ENCODE measurements at places on chromosomes 2 and 18. TPM values are rescaled to one million over a fixed set of nuclear protein-coding genes. Genes with fewer than 3 reads are reported as not detected.

HOXD13 gene
- not detected for total RNA-seq

NEURL3 gene
- total RNA-seq, result not detected

RNF125 gene
- total RNA-seq, result 42.8 TPM

BCL11A gene
- total RNA-seq, result 0.07 TPM

GULP1 gene
- not detected for total RNA-seq

BMP10 gene
- not detected for total RNA-seq

PXDN gene
- total RNA-seq, result 1.00 TPM

DPYSL5 gene
- not detected for total RNA-seq

CYS1 gene
- 0.20 TPM for total RNA-seq

INPP4A gene
- 41.0 TPM for total RNA-seq

DTNA gene
- total RNA-seq, result not detected

PLCL1 gene
- total RNA-seq, result 0.70 TPM

LHCGR gene
- not detected for total RNA-seq

MROH2A gene
- total RNA-seq, result not detected

GPR39 gene
- total RNA-seq, result not detected

ARHGAP28 gene
- not detected for total RNA-seq

IL36A gene
- total RNA-seq, result not detected

TDRD15 gene
- total RNA-seq, result not detected

IL36G gene
- not detected for total RNA-seq

TTLL4 gene
- total RNA-seq, result 44.2 TPM

FAM237A gene
- total RNA-seq, result not detected

KIAA2012 gene
- not detected for total RNA-seq

CYBRD1 gene
- 1.2 TPM for total RNA-seq

CELF4 gene
- not detected for total RNA-seq

REG1B gene
- total RNA-seq, result not detected

ACADL gene
- total RNA-seq, result not detected

ACTR2 gene
- 306 TPM for total RNA-seq

TMEM182 gene
- total RNA-seq, result 3.8 TPM

CYP27C1 gene
- total RNA-seq, result not detected

UGT1A10 gene
- not detected for total RNA-seq

ATP8B1 gene
- total RNA-seq, result not detected

HOXD9 gene
- not detected for total RNA-seq

ANKRD30B gene
- total RNA-seq, result not detected

SULT1C4 gene
- not detected for total RNA-seq

KCNG2 gene
- total RNA-seq, result not detected

MAP3K20 gene
- 14.1 TPM for total RNA-seq

RNU2-63P gene
- total RNA-seq, result 42.7 TPM

ANKRD62 gene
- not detected for total RNA-seq

SERPINB2 gene
- total RNA-seq, result 1.2 TPM

CERKL gene
- total RNA-seq, result not detected

C2orf78 gene
- total RNA-seq, result not detected

IGFBP5 gene
- total RNA-seq, result not detected

PCBP1 gene
- total RNA-seq, result 434 TPM

SLC40A1 gene
- 1.9 TPM for total RNA-seq

PROKR1 gene
- 0.09 TPM for total RNA-seq

All from CD8-positive, alpha-beta memory T cell (primary cell).